ENCODE measurements at places on chromosomes 16 and 17.

DNA sequence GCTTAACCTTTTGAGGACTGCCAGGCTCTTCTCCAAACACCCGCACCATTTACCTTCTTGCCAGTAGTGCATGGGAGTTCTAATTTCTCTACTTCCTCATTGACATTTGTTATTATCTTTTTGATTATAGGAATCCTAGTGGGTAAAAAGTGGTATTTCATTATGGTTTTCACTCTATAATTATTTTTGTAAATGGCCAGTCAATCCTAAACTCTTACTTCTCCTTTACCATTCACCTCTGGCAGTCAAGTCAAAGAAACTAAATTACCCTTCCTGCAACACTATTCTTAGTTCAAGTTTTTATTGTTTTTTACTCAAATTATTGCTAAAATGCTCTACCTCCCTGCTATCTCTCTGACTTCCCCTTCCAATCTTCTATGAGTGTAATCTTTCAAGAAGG is 29.8 kb upstream of the ANKFY1 start:
- no peak for DNase-seq

- DNase-seq, result no peak
Measured at GRCh38 chr16:63130942-63131341, 1094.7 kb upstream of the CDH8 start.

- no peak for DNase-seq
Measured at GRCh38 chr16:58128711-58129096, 477 bp downstream of the CFAP20 start.

- DNase-seq, result no peak
Measured at GRCh38 chr17:81332914-81333528, 37.9 kb upstream of the SLC38A10 start.

GRCh38 chr16:74466872-74467271 is 45.6 kb upstream of the CLEC18B start:
- no peak for DNase-seq

DNA sequence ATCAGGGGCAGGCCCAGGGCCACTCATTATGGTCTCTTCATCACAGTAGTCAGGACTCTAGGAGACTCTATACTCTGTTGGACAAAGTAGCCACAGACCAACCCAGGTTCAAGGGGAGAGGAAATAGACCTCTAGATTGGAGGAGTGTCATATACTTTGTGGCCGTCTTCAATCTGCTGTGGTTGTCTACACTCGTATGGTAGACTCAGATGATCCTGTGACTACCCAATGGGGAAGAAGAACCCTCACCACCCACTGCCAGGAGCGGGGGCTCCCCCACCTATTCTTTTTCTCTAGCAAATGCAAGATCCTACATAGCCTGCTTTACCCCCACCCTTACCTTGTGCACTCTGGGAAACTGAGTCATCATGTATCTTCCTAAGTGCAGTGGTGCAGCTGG is 80.5 kb downstream of the KSR1 start:
- DNase-seq, result no peak

DNA sequence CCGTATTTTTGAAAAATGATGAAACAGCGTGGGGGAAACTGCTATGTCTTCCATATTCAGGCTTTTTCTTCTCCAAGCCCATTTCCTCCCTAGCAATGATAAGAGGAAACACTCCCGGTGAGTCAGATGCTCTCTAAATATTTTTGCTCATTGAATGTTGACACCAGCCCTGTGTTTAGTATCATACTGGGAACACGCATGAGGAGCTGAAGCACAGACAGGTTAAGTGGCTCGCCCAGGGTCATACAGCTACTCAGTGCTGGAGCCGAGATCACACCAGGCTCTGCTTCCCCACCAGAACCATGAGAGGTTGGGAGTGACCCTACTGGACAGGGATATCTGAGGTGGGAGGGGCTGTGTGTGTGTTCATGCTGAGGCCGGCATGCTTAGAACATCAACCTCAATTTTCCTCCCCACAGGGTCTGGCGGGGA is 37.8 kb upstream of the ADGRG1 start:
- no peak for DNase-seq

- no peak for DNase-seq
Measured at GRCh38 chr16:20803561-20804214, 2.6 kb downstream of the ERI2 start.

DNA sequence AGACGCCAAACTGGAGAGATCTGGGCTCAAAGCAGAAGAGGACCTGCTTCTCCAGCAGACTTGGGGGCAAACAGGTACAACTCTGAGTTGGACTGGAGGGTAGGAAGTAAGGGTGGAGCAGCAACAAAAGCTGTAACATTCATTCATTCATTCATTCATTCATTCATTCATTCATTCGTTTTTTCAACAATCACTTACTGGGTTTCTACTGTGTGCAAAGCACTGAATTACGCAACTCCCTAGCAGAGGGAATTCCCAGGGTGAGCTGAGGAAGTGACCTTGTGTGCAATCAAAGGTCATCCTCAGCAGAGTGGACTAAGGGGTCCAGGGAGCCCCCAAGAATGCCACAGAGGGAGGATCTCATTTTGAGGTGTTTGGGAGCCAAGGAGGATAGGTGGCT is 231.1 kb upstream of the SDK2 start:
- no peak for DNase-seq

GRCh38 chr17:73224237-73224636 is 31.4 kb downstream of the COG1 start:
- DNase-seq, result no peak

DNA sequence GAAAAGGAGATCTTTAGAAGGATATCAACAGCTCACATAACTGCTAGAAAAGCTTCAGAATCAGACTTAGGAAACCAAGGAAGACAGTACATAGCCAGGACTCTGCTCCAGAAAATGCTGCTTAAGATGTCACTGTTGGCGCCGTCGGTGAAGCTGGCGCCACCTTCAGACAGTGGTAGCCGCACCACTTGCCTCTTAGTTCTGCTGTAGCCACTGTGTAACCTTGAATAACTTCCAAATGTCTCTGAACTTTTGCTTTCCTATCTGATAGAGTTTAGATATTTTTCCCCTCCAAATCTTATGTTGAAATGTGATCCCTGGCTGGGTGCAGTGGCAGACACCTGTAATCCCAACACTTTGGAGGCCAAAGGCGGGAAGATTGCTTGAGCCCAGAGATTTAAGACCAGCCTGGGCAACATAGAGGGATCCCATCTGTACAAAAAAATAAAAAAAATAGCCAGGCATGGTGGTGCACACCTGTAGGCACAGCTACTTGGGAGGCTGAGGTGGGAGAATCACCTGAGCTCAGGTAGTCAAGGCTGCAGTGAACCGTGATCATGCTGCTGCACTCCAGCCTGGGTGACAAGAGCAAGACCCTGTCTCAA is 6.3 kb upstream of the USP31 start:
- no peak for DNase-seq

- DNase-seq, result peak; percentile 91
Measured at GRCh38 chr17:41648411-41649195, 24.2 kb upstream of the KRT17 start.
